Suppressor macrophage (primary cell): ENCODE measurements at places on chromosomes 11 and 22.

DNA sequence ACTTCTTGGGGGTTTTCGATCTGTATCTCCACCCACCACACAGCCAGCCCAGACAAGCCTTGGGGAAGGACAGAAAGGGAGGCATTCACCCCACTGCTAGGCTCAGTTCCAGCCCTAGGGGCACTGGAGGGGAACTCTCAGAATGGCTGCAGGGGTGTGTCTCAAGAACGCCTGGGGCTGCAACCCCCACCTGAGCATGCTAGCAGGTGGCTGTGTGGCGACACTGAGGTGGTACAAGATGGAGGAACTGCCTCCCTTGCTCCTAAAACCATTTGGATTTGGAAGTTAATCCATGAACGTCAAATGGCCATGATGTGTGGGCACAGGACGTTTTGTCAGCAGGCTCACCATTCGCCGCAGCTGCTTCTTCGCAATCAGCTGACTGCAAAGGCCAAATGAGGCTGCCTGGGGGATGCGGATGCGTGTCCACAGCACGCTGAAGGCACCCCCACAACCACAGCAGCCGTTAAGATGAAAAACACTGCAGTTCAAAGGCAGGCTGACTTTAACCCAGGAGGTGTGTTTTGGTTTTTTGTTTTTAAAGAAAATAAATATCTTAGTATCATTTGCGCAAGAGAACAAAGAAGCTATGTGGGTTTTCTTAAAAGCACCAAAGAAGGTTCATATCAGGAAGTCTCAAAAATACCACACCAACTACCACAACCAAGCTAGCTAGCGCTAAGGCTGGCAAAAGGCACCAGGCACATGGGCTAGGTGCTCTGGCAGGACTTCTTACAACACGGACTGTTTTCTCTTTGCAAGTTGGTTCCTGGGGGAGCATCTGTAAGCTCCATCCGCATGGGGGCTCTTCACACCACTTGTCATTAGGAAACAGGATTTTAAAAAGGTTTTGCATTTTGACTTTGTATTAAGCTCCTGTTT, 22.2 kb upstream of the NAP1L4 start:
- DNase-seq: no peak

DNA sequence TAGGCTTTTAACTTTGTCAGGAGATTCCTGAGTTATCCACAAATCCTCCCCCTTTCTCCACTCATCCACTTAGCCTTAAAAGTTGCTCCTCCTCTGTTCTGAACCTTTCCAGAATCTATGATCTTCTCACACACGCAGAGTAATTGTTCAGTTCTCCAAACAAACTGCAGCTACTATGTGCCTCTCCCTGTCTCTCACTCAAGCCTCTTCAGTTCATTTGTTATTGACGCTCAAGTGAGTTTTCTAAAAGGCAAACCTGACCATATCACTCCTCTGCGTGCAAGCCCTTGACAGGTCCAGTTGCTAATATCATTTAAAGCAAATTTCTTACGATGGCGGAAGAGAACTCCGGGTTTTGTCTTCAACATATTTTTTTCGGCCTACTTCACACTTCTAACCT, 1169.7 kb upstream of the TENM4 start:
- no peak for DNase-seq

- DNase-seq: no peak
Observed at GRCh38 chr22:49157529-49158339, 669.9 kb downstream of the BRD1 start.

DNA sequence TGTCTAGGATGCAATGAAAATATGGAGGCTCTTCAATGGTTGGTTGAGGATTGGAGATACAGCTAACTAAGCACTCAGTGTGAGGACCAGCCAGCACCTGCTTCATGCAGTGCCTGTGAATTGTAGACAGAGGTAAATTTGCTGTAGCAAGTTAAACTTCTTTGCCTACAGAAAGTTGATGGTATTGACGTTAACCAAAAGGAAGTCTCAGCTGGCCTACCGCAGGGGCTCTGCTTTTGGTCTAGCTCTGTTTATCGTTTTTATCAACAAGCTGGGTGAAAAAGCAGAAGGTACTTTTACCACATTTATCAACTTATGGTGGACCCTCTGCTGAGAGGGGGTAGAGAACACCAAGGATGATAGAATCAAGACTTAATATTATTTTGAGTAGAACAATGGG, 51.6 kb downstream of the GRAMD1B start:
- DNase-seq: no peak

- DNase-seq: peak; percentile 60
Observed at GRCh38 chr11:106077609-106078455, at the start of gene AASDHPPT. AASDHPPT (plus strand) TSS chr11:106077662; CDS start chr11:106077711, 49 bp downstream.
